ENCODE measurements at places on chromosomes 2 and 18. TPM values are rescaled to one million over a fixed set of nuclear protein-coding genes. Genes with fewer than 3 reads are reported as not detected.

Gene MARCHF4
- total RNA-seq = 0.13 TPM

Gene IL1RL1
- 0.13 TPM for total RNA-seq

- no peak for DNase-seq
Observed at GRCh38 chr18:3368193-3368592, 81.8 kb upstream of the TGIF1 start.

Gene EHD3
- 4.0 TPM for total RNA-seq

- DNase-seq = no peak
Observed at GRCh38 chr2:235611756-235612155, 117.9 kb downstream of the AGAP1 start.

DNA sequence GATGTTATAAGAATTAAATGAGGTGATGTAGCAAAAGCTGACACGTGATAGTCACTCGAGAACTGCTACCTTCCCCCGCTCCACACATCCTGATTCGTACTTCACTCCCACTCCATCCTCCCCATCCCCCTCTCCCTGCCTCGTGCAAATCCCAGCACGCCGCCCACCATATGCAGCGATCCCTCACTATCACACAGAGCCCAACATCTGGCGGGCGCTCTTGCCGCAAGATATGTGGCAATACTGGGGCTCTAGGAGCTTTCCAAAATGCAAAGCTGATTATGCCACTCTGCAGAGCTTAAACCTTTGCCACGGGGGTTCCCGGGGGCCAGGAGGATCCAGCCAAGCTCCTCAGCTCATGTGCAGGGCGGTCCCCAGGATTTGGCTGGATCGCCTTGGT is 37.4 kb downstream of the DNMT3A start:
- no peak for DNase-seq

Data from dermis microvascular lymphatic vessel endothelial cell (primary cell).